ENCODE measurements at places on chromosomes 1 and 21. TPM values are rescaled to one million over a fixed set of nuclear protein-coding genes. Genes with fewer than 3 reads are reported as not detected.

KIF26B gene
- polyA plus RNA-seq = 0.01 TPM

GRCh38 chr21:25691976-25692375 lies 42.7 kb downstream of the ATP5PF start:
- DNase-seq = no peak
- no peak overlapping the region for H3K4me3 ChIP-seq
- no peak overlapping the region for H3K27ac ChIP-seq
- H3K4me1 ChIP-seq = no peaks in the 10 kb centered on the region
- H3K36me3 ChIP-seq = no peaks in the 10 kb centered on the region

DNA sequence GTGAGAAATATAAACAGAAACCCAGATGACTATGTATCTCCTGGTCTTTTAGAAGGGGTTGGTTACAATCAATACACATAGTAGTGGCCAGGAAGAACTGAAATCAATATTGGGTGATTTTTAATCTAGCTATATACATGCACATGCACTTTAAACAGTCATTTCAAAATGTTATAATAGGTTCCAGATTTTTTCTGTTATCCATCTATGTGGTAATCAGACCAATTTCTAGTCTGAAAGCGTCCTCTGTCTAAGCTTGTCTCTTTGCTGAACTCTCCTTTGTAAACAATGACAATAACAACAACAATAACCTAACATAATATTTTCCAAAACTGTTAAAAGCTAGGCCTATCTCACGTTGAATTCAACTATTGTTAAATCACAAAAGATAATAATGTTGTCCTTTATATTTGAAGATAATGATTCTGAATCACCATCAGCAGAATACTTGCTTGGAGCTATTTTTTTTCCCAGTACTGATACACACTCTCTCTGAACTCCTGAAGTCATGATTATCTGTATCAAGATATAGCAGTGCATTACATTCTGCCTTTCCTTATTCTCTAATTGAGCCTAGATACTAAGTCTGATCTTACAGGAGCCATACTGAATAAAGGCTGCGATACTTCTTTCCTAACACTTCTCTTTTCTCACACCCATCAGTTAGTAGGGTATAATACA lies 496.8 kb upstream of the ZRANB2 start:
- peaks cover 4% of the 10 kb centered on the region for H3K4me1 ChIP-seq
- no peak overlapping the region for H3K4me3 ChIP-seq
- DNase-seq = no peak
- no peak overlapping the region for H3K27ac ChIP-seq
- H3K36me3 ChIP-seq = no peaks in the 10 kb centered on the region
- H3K27me3 ChIP-seq = no peaks in the 10 kb centered on the region

DNA sequence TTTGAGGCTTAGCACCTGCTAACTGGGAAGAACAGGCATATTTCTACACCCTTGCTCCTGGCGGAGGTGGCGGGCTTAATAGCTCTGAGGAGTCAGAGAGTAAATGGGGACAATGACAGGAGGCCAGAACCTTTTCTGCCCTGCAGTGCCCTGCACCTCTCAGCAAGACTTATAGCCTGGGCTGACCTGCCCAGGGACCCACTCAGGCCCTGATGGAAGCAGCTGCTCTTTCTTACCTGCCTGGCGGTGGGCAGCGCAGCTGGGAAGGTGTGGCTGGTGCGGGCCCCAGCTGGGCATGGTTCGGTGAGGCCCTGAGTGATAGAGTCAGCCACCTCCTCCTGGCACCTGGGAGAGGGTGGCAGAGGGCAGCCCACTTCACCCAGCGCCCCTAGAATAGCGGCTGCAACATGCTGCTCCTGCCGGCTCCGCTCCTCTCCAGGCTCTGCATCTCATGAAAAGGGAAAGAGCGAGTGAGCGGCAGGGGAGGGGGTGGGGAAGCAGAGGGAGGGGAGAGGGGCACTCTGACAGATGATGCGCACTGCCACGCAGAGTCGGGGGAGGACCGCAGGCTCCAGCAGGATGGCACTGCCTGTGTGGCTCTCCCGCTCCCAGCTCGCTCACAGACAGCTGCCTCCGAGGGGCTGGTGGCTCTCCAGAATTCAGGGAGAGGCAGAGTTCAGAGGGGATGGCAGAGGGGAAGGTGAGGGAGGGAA lies at the start of gene RGS8:
Gene RGS8 (minus strand): TSS at position 472 of the 713 bp plus-strand sequence. CDS start 14,938 bp downstream, outside the sequence.
- peaks cover 13% of the 10 kb centered on the region for H3K27me3 ChIP-seq
- H3K27ac ChIP-seq = no peak within 1 kb of the TSS
- H3K4me3 ChIP-seq = no peak within 1 kb of the TSS
- H3K36me3 ChIP-seq = no peaks in the 10 kb centered on the region

DNA sequence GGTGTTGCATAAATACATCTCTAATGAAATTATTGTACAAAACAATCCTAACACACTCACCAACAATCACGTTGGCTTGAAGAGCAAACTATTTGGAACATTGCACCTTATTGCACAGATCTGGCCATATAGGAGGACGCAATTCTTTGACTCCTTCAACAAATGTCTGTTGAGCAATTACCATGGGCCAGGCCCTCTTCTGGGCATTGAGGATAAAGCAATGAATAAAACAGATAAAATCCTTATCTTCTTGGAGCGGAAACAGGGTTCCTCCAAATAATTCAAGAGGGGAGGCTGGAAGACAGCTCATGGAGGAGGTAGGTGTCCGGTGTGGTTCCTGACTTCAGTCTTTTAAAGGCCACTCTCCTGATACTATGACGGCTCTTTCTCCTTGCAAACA lies 43.3 kb downstream of the PAX7 start:
- no peak overlapping the region for H3K4me3 ChIP-seq
- no peak overlapping the region for H3K27ac ChIP-seq
- no peaks in the 10 kb centered on the region for H3K4me1 ChIP-seq
- no peaks in the 10 kb centered on the region for H3K36me3 ChIP-seq
